ENCODE measurements at places on chromosomes 2 and 18.

GRCh38 chr18:51687845-51688585 is 490.5 kb upstream of the MEX3C start:
- H3K36me3 ChIP-seq = no peaks in the 10 kb centered on the region
- no peak for DNase-seq
- no peak overlapping the region for H3K27ac ChIP-seq
- H3K4me3 ChIP-seq = no peak overlapping the region
- H3K4me1 ChIP-seq = no peaks in the 10 kb centered on the region

GRCh38 chr2:167945660-167946368 is 301.6 kb downstream of the STK39 start:
- DNase-seq = no peak
- no peak overlapping the region for H3K4me3 ChIP-seq
- H3K27me3 ChIP-seq = peaks cover 14% of the 10 kb centered on the region
- peaks cover 9% of the 10 kb centered on the region for H3K36me3 ChIP-seq
- H3K27ac ChIP-seq = no peak overlapping the region

- peaks cover 64% of the 10 kb centered on the region for H3K4me1 ChIP-seq
- H3K27ac ChIP-seq = peak overlapping the region; percentile 6
- H3K4me3 ChIP-seq = peak overlapping the region; percentile 25
- DNase-seq = no peak
Observed at GRCh38 chr2:24349097-24349496, 11.2 kb downstream of the ITSN2 start.

DNA sequence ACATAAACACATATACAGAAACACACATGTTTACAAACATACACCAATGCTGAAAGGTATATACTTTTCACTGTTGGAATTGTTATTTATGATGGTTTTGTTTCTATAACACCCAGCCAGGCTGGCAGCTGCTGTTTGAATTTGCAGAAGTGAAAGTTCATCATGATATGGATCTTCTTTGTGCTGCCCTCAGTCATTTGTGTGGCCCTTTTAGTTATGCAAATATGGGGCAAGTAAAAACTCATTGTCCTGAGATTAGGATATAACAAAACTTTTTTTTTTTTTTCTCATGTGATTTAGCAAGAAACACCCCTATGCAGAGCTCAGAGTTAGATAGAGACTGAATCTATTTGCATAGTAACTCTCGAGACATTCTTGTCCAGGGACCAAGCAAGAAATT is 714.1 kb downstream of the KCNJ3 start:
- no peaks in the 10 kb centered on the region for H3K27me3 ChIP-seq
- H3K36me3 ChIP-seq = no peaks in the 10 kb centered on the region
- no peak for DNase-seq
- no peak overlapping the region for H3K4me3 ChIP-seq
- no peaks in the 10 kb centered on the region for H3K4me1 ChIP-seq
- H3K27ac ChIP-seq = no peak overlapping the region

DNA sequence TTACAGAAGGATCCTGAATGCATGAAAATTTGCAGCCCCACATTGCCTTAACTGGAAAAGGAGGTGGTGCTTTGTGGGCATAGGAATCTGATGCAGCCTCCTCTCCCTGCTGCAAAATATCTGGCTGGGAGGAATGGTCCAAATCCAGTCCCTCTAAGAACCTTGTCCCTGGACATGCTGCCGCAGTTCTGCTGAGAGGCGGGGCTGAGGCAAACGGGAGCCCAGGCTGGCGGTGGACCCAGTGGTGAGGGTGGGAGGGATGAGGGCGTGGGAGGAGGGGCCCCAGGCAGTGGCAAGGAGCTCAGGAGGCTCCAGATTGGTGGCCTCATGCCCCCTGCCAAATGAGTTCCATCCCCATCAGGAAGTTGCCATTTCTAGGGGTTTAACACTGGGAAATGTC is 36.2 kb downstream of the ZAP70 start:
- no peak overlapping the region for H3K27ac ChIP-seq
- peaks cover 45% of the 10 kb centered on the region for H3K4me1 ChIP-seq
- no peak for DNase-seq
- peaks cover 7% of the 10 kb centered on the region for H3K36me3 ChIP-seq
- no peak overlapping the region for H3K4me3 ChIP-seq

DNA sequence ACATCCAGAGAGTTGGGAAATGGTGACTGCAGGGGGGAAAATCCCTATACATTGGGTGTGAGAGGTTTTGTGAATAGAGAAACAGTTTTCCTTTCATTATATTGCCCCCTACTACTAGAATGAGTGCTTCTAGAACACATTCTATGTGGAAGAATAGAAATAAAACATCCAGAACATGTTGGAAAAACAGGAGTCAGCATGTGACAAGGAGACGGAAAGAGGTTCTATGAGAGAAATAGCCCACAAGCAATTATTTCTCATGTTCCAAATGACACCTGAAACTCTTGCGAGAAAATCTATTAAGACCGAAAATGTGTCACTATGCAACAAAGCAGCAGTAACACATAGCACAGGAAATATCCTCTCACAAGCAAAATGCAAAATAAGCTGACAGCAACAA is 202.7 kb upstream of the SPOPL start:
- H3K4me3 ChIP-seq = no peak overlapping the region
- H3K27ac ChIP-seq = no peak overlapping the region
- H3K4me1 ChIP-seq = no peaks in the 10 kb centered on the region
- no peak for DNase-seq

Measured in central memory CD8-positive, alpha-beta T cell (primary cell).